ENCODE measurements at places on chromosomes 12 and 14.

DNA sequence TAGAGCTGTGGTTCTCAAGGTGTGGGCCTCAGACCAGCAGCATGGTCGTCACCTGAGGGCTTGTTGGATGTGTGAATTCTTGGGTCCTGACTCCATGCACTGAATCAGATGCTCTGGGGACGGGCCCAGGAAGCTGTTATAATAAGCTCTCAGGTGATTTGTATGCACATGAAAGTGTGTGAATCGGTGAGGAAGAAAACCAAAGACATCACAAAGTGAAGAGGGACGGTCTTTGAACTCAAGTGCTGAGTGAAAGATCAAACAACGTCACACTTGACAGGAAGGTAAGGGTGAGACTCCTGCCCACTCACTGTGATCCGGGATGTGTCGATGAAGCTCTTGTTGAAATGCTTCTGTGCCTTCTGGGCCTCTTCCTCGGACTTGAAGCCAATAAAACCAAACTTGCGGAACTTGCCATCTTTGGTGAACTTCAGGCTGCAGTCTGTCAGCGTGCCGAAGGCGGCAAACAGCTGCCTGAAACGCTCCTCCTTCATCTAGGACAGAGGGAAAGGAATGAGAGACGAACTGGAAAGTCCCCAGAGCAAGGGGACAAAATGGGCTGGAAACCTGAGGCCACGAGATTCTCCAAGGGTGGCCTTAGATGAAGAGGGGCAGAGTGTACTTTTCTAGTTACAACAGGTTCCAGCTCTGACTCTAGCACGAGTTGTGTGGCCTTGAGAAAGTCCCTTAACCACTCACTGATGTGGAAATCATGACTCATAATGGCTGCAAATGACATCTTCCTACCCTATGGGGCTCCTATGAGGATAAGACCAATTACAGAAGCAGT, 4.0 kb downstream of the RBM19 start:
- DNase-seq: no peak

DNA sequence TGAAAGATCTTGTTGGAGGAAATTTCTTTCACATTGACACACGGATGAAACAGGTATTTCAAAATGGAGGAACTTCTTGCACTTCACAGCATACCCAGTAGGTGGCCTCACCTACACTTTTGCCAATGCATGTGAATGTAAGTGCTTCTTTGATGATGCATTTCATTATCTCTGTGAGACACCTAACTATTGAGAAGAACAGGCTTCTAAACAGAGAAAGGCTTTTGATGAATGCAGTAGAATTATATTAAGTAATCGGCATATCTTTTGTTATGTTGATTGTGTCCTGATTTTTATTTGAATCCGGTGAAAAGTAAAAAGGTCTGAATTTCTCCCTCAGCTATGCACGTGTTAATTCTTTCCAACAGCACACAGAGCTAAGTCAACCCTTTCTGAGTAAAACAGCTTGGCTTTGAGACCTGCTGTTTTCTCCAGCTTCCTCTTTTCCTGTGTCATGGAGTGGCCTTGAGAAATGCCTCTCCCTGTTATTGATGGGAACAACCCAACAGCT, 399.0 kb downstream of the NAV3 start:
- DNase-seq: no peak

DNA sequence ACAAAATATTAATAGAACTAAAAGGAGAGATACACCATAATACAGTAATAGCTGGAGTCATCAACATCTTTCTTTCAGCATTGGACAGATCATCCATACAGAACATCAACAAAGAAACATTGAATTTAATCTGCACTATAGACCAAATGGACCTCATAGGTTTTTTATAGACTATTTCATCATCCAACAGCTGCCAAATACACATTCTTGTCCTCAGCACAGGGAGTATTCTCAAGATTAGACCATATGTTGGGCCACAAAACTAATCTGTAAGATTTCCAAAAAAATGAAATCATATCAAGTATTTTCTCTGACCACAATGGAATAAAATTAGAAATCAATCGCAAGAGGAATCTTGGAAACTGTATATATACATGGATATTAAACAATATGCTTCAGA, 86.9 kb downstream of the FSCB start:
- DNase-seq: no peak

DNA sequence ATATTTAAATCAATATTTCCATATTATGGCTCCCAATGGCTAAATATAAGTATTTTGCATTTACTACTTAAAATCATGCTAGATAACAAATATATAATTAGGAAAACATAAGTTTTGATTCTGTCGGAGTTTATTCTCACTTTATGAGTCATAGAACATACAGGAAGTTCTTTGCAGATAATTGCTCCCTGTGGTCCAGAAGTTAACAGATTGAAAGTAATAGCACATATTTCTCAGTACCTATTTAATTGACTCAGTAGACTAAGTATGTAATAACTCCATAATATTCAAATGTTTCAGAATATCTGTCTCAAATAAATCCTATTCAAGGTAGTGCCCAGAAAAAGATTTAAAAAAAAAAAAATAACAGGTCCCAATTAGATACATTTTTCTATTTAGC, 806.0 kb upstream of the ATXN7L3B start:
- DNase-seq: no peak

DNA sequence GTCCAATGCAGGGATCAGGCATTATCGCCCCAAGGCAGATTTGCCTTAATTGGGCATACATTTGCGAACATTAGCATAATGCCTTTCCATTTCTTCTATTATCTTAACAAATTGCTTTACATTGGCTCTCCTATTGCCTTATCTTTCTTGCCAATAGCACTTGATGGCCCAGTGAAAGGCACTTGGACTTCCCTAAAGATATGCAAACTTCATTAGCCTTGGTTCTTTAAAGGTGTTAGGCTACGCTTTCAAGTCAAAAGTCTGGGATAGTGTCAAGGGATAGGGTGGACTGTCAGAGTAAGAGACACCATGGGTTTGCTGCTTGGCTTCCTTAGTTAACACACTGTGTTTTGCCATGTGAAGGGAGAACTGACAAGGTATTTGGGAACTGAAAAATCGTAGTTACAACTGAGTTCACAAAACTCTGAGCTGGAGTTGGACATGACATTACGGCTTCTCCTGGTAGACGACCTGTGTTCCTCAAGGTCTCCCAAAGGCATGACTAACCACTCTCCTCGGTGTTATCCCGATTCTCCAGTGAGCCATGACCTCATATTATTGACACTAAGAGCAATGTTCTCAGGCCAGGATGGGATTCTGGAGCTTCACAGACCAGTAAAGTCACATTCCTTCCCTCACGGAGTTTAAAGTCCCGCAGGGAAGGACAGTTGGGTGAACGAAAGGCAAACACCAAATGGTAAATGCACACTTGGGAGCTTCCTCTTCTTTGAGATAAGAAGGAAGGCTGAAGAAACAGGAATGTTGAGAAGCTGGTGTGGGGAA, 65.2 kb downstream of the TBC1D30 start:
- DNase-seq: no peak

Data from memory B cell (primary cell).